ENCODE measurements at places on chromosomes 13 and 19.

- DNase-seq: peak; percentile 16
Measured at GRCh38 chr13:49627831-49628652, at the start of gene ARL11. Gene ARL11 (plus strand): TSS chr13:49628507. CDS start chr13:49630448, 1,941 bp downstream.

GRCh38 chr19:40241809-40242384, 15.4 kb upstream of the CCNP start:
- DNase-seq: no peak

GRCh38 chr13:46846726-46847125, 49.8 kb upstream of the ESD start:
- no peak for DNase-seq

- no peak for DNase-seq
Measured at GRCh38 chr13:33554919-33555791, 262.8 kb upstream of the RFC3 start.

DNA sequence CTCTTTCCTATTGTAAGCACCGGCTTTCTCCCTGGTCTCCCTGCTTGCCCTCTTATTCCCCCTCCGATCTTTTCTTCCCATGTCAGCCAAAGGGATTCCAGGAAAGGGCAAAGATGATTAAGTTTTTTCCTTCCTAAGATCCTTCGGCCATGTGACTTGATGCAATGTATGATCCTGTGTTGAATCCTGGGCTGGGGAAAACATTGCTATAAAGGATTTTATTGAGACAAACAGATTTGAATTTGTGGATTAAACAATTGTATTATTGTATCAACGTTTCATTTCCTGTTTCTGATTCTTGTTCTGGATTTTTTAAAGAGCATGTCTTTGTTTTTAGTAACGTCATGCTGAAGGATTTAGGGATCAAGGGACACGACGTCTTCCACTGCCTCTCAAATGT, 16.9 kb upstream of the ZNF541 start:
- no peak for DNase-seq

GRCh38 chr19:48719263-48720171, at the start of gene MAMSTR:
Gene MAMSTR (minus strand): TSS chr19:48719725. CDS start chr19:48719031, 694 bp downstream.
- no peak for DNase-seq

- DNase-seq: no peak
Measured at GRCh38 chr13:97440598-97441170, 6.7 kb downstream of the RAP2A start.

GRCh38 chr13:44726214-44726613, 150.1 kb upstream of the TSC22D1 start:
- DNase-seq: no peak

DNA sequence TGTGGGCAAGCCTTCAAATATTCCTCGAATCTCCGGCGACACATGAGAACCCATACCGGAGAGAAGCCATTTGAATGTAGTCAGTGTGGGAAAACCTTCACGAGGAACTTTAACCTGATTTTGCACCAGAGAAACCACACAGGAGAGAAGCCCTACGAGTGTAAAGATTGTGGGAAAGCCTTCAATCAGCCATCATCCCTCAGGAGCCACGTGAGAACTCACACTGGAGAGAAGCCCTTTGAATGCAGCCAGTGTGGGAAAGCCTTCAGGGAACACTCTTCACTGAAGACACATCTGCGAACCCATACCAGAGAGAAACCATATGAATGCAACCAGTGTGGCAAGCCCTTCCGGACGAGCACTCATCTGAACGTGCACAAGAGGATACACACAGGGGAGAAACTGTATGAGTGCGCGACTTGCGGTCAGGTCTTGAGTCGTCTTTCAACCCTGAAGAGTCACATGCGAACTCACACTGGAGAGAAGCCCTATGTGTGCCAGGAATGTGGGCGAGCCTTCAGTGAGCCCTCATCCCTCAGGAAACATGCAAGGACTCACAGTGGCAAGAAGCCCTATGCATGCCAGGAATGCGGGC, 28.8 kb downstream of the ZNF333 start:
- DNase-seq: no peak

DNA sequence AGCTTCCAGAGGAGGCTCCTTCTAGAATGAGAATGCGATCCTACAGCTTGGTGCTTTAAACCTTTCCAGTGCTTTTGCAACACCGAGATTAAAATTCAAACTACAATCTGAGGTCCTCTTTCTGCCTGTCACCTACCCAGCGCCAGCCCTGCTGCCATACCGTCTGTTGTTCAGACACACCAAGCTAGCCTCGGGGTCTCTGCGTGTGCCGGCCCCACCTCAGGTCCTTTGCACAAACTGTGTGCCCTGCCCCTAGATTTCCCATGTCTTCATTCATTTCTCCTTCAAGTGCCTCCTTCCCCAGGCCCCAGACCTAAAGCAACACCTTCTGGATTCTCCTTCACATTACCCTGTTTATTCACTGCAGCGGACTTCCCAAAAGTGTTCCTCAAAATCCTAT, 11.1 kb downstream of the HSH2D start:
- no peak for DNase-seq

- no peak for DNase-seq
Measured at GRCh38 chr13:61316647-61317046, 99.0 kb downstream of the PCDH20 start.

- DNase-seq: no peak
Measured at GRCh38 chr13:40155201-40155600, 499.7 kb downstream of the COG6 start.

DNA sequence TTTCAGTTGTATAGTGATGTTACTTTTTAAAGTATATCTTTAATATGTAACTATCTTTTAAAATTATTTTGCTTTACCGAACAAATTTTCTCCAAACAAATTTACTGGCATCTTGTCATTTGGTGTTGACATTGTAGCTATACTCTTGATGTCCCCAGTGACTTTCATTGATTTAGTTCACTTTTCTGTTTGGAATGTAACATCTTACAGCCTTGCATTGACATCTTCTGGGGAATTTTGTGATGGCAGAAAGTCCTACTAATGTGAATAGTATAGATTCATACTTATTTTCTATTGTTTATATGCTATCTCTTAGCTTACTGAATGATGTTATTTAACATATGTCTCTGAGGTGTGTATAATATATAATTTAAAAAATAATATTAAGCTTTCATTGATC, 800.9 kb upstream of the ATXN8OS start:
- no peak for DNase-seq

DNA sequence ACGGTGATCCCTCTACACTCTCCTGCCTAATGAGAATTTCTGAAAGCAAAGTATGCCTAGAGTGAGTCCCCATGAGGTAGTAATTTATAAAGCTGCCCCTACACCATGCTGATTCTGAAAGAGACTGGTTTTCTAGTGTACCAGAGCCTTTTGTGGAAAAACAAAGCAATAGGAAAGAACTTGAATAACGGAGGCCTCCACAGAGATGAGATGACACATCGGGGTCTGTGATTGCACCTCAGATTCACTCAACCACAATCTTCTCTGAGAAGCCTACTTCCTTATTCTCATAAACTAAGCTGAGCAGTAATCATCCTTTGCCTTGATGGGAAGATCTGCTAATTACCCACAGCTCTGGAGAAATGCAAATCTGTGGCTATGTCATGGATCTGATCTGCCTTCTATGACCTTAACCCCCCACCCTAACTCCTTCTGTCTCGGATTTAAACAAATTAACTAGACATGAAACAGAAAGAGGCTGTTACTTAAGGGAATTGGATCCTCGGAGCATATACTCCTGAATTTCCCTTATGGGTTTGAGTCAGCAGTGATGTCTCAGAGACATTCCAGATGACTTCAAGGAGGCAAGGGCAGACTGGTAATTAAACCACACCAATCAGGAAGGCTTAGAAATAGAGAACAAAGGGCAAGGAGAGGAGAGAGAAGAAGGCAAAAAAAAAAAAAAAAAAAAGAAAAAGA, 128.0 kb downstream of the DCT start:
- no peak for DNase-seq

GRCh38 chr19:35721374-35721773, 3.6 kb downstream of the KMT2B start:
- no peak for DNase-seq

DNA sequence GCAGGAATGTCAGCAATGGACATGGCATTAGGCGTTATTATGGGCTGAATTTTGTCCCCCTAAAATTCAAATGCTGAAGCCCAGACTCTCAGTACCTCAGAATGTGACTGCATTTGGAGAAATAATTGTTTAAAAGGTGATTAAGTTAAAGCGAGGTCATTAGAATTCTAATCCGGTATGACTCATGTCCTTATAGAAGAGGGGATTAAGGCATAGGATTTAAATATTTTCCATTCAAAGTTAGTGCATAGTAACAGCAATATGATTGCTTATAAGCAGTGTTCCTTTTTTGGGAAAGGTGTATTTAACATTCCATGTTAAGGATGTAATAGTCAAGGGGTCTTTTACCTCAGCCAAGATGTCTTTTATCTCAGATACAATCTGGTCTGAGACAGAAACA, 95.5 kb downstream of the NHLRC3 start:
- DNase-seq: no peak

DNA sequence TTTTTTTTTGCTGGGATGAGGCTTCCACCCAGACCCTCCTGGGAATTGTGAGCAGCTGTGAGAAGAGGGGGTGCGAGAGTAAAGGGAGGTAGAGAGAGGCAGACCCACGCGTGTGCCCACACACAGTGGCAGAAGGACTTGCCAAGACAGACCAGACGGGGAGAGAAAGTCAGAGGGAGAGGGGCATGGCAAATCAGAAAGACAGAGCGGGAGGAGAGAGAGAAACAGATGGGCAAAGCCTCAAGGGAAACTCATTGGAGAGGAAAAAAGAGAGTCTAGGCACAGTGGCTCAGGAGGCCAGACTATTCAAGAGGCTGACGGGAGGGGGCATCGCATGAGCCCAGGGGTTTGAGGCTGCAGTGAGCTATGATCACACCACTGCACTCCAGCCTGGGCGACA, 17.0 kb downstream of the CATSPERG start:
- no peak for DNase-seq

GRCh38 chr13:31588316-31588715, 151.0 kb upstream of the RXFP2 start:
- no peak for DNase-seq

DNA sequence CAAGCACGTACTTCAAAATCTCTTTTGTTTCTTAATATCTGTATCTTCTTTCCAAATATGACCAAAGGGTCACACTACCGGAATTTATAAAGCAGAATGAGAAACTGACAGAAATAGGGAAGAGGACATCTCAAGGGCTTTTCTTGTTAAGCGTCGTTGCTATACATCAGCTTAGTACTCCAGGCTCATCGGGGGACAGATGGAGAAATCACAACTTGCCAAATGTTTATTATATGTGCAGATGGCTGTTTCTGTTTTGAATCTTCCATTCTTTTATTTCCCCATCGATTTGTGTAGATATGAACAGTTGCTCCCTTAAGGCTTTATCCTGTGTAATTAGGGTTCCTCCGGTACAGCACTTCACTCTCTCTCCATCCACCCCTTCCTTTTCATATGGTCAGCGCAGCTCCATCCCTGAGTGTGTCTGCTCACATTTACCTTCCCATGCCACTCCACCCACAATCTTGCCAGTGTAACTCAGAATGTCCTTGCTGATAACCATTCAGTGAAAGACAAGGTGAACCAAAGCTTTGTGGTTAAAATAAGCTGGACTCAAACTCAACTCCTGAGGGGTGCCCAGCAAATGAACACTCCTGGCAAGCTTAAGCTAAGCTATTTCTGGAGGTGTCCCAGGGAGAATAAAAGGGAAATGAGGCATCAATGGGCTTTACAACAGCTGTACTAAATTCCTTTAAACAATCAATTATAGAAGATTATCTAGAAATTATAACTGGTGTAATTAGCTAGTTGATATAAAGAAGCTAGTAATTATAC, 51.3 kb downstream of the TBC1D4 start:
- DNase-seq: no peak

DNA sequence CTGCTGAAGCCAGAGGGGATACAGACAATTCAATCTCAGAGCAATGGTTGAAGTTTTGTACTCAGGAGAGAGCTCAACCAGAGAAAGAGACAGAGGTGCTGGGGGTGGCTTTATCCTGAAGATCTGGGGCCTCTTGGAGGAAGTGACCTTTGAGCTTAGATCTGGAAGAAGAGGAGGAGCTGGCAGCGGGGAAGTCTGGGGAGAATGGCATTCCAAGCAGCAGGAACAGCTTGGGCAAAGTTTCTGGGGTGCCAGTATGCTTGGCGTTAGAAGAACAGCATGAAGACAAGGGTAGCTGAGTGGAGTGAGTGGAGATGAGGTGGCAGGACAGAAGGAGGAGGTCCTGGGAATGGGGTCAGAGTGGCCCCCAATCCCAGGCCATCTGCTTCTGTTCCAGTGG, 11.3 kb downstream of the MAST3 start:
- no peak for DNase-seq

- DNase-seq: no peak
Measured at GRCh38 chr13:108342369-108343289, 73.1 kb downstream of the TNFSF13B start.

DNA sequence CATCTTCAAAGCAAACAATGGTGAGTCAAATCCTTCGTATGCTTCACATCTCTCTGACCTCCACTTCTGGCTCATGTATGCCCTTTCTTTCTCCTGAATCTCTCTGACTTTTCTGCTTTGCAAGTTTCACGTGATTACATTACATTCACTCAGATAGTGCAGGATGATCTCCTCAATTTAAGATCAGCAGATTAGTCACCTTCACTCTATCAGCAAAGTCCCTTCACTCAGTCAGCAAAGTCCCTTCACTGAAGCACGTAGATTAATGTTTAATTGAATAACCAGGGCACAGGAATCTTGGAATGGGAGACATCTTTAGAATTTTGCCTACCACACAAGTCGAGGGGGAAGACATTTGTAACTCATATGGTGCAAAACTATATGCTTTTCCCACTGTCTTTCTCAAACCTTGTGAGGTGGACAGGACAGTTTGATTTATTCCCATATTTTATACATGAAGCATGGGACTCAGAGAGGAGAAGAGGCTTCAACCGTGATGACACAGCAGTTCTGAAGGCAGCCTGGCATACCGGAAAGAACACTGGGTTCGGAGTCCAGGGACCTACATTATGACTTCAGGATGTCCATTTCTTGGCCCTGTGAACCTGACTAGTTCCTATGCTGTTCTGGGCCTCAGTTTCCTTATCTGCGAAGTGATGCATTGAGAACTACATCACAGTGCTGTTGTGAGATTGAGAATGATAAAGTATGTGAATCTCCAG, 23.3 kb downstream of the SIGLECL1 start:
- no peak for DNase-seq

DNA sequence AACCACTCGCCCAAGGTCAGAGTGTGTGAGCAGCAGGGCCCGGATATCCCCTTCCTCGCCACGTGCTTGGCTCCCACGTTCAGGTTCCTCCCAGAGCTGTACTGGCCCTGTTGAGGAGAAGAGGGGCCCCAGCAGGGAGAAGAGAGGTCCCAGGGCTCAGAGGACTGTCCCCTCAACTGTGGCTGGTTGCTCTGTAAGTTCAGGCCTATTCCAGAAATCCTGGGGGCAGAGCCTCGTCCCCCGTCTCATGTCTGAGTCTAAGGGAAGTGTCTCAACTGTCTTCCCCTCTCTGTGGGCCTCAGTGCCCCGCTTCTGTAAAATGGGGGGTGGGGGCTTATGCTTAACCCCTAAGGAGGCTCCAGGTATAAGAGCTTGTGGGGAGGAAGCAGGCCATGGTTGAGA, 3.9 kb downstream of the PPP5C start:
- peak; percentile 7 for DNase-seq
